Hindlimb muscle (tissue), 1 donor: ENCODE measurements at places on chromosomes 4 and X.
A peak's percentile ranks its signal among the peaks of the same experiment; 100 is the strongest.

DNA sequence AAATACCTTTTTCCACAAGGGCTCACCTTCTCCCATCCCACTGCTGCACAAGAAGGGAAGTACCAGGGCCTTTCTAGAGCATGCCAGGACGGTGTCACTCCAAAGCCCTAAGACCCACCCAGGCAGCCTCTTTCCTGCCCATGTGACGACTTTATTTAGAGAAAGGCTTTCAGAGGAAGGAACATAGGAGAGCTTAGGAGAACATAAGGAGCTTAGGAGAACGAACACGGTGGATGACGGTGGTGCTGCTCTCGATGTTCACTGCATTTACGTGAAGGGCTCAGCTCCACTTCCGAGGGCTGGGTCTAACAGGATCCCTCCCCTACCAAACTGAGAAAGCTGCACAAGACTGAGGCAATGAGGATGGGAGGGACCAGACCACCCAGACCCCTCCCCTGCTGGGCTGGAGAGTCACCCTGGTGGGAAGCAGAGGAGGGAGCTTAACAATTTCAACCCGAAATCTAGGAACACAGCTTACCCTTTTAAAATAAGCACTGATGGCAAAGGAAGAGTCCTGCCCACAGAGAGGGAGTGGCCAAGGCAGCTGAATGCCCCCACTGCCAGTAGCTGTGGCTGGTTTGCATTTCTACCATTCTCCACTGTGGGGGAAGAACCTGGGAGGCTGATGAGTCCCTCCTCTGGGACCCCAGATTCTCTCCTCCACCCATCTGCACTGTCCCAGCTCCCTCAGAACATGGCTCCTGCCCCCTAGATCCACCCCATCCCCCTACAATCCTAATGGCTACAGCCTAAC, 29.8 kb downstream of the ZFYVE28 start:
- DNase-seq: no peak

GRCh38 chrX:121932688-121933087, 885.3 kb downstream of the GLUD2 start:
- no peak for DNase-seq

DNA sequence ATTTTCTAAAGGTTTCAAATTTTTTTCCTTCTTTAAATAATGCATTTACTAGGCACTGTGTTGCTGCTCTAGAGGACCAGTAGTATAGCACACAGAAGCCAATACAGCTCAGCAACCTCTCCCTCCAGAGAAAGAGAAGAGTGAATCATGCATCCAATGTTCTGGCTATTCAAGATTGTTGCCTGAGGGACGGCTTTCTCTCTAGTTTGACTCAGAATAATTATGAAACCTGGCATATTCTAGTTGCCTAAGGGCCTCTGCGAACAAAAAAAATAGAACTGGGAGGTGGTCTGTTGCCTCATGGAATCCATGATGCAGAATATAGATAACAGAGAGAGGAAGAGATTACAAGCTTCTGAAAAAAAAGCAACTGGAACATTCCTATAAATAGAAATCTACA, 1233.3 kb upstream of the PABPC4L start:
- DNase-seq: no peak

DNA sequence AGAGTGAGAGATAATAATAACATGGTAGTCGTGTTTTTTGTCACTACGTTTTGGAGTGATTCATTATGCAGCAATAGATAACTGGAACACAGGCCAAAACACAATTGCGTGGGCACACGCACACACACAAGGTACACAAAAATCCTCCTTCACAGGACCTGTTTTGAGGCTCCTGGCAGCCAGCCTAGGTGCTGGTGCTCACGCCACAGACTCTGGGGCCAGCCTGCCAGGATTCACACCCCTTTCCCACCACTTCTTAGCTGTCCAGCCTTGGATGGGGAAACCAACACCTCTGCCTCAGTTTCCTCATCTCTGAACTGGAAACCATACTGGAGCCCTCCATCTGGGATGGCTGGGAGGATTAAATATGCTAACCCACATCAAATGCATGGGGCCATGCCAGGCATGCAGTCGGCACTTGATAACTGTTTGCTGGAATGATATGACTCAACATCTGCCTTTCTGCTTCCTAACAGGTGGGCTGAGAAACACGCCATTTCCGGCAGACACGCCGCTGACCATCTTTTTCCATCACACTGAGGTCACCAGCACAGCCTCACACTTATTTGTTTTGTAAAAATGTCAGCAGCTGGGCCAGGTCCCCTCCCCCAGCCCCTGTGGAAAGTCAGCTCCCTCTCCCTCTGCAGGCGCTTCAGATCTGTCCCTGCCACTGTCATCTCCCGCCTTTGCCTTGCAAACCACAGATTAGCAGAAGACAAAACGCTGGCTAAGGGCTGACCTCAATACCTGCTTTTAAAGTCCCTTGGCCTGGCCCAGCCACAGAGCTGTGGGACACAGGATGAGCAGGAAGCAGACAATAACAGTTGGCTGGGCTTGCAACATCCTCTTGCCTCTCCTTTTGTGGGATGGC, 237.5 kb downstream of the BCOR start:
- peak; percentile 56 for DNase-seq

GRCh38 chr4:185359767-185360446, 35.8 kb downstream of the LRP2BP start:
- DNase-seq: no peak

DNA sequence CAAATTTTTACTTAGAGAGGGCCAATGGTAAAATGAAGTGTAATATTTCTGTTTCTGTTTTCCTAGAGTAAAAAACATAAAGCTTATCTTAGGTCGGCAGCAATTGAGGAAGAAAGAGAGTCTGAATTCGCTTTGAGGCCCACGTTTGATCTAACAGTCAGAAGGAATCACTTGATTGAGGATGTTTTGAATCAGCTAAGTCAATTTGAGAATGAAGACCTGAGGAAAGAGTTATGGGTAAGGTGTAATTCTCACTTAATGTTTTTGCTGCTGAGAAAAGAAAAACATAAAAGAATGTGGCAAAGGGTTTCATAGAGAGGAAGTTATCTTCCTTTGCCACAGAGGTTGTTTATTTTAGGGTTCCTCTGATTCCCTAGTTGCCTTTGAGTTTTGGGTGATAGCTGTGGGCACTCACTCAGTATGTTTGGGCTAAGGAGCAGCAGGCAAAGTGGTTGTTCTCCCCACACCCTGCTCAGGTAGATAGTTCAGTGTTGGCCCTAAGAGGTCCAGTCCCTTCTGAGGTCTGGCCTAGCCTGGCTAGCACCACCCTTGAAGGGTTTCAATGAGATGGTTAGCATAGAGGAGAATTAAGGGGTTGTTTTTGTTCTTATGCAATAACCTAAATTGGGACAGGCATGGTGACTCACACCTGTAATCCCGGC, 32.3 kb downstream of the HERC5 start:
- no peak for DNase-seq
